Iris pigment epithelial cell (primary cell): ENCODE measurements at places on chromosomes 1 and 21.
A peak's percentile ranks its signal among the peaks of the same experiment; 100 is the strongest.

DNA sequence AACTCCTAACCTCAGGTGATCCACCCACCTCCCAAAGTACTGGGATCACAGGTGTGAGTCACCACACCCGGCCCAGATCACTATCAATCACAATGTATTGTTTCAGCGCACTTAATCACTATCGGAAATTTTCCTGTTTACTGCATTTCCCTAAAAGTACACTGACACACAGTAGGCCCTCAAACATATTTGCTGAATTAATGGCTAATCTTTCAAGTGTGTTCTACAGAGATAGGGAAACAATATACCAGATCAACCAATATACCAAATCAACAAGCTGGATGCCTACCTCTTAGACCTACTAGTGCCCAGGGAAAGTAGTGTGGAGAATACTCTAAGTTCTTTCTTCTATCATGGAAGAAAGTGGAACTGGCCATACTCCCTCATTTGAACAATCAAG, 17.1 kb downstream of the UBR4 start:
- no peak for DNase-seq

GRCh38 chr21:31583498-31583897, 76.0 kb upstream of the SOD1 start:
- DNase-seq = no peak

- DNase-seq = no peak
Measured at GRCh38 chr1:23667411-23667810, 24.2 kb upstream of the RPL11 start.

- DNase-seq = no peak
Measured at GRCh38 chr1:21457654-21458053, 17.7 kb downstream of the NBPF3 start.

GRCh38 chr21:31991356-31992331, 118.8 kb downstream of the HUNK start:
- no peak for DNase-seq

- DNase-seq = peak; percentile 66
Measured at GRCh38 chr1:61951731-61952580, 209.7 kb downstream of the PATJ start.

DNA sequence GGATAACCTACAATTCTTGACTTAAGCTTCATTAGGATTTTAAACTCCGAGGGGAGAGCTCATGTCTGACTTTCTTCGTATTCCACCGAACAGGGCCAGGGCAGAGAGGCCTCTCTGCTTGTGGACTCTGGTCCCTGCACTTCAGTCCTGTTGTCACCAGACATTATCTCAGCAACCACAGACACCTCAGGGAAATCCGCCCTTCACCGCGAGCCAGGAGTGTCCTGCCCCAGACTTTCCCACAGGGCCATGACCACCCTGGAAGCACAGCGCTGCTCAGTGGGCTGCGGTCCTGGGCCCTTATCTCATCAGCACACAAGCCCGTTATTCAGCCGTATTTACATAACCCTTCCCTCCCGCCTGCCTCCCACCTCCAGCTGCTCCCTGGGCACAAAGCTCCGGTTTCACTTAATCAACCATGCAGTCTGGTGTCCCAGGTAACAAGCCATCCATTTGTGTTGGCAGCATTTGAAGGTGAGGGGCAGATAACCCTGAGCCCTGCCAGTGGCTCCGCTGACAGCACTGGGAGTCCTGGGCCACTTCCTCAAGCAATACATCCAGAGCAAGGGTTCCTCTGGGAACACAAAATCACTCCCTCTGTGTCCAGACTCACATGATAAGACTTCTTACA, 122.8 kb upstream of the RAB4A start:
- DNase-seq = no peak

DNA sequence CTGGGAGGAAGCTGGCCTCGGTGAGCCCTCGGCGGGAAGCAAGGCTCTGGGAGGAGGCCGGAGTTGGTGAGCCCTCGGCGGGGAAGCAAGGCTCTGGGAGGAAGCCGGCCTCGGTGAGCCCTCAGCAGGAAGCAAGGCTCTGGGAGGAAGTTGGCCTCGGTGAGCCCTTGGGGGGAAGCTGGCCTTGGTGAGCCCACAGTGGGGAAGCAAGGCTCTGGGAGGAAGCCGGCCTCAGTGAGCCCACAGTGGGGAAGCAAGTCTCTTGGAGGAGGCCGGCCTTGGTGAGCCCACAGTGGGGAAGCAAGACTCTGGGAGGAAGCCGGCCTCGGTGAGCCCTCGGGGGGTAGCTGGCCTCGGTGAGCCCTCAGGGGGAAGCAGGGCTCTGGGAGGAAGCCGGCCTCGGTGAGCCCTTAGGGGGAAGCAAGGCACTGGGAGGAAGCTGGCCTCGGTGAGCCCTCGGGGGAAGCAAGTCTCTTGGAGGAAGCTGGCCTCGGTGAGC, 36.0 kb downstream of the KRTAP10-1 start:
- no peak for DNase-seq
